Activated T-helper 1 cell treated with anti-CD3 and anti-CD28 coated beads, Interleukin-12 subunit alpha, Interleukin-12 subunit beta, Interleukin-2, Interleukin-4 antibody, amounts not matched to agents 30 ng/mL and 10 ng/mL and 1 ng/mL, durations not matched to agents 14 hours and 24 hours and 36 hours (primary cell): ENCODE measurements at places on chromosomes 3 and 15. TPM values are rescaled to one million over a fixed set of nuclear protein-coding genes. Genes with fewer than 3 reads are reported as not detected.

Gene FEZF2
- total RNA-seq, result not detected in 2 replicates

Gene SLC9C1
- total RNA-seq, result not detected in 2 replicates

Gene LRRC31
- not detected in 2 replicates for total RNA-seq

Gene SPESP1
- total RNA-seq, result 1.2 and 2.4 TPM in 2 replicates

Gene ATP2B2
- not detected in 2 replicates for total RNA-seq

Gene CPNE9
- total RNA-seq, result 0.93 TPM in 1 of 2 replicates, not detected in the other

Gene UBE2Q2
- total RNA-seq, result 20.5 and 20.9 TPM in 2 replicates

Gene SYNPR
- total RNA-seq, result not detected in 2 replicates

DNA sequence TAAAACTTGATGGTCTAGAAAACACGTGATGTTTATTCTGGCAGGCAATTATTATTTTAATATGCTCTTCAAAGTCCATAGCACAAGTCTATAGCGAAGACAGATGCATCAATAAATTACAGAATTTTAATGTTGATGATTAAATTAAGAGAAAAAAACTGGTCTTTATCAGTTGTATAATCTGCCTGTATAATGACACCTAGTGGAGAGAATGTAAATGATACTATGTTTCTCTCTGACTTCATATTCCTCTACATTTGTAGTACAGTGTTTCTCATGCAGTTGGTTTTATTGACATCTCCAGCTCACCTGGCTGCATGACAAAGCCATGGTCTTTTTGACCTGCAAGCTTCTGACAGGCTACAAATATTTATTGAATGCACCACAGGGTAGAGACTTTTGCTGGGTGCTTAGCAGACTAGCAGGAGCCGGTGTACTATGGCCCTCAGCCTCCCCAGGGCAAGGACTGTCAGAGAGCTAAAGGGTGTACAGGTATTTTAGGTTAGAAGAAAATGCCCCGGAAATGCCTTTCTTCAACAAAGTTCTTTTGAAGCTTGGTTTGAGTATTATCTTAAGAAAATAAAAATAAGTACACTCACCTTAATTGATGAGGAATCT is 289.9 kb downstream of the GAP43 start:
- no peaks in the 10 kb centered on the region for H3K27me3 ChIP-seq
- H3K4me3 ChIP-seq, result no peak overlapping the region
- no peak overlapping the region for H3K27ac ChIP-seq
- no peak for DNase-seq
- no peaks in the 10 kb centered on the region for H3K4me1 ChIP-seq

DNA sequence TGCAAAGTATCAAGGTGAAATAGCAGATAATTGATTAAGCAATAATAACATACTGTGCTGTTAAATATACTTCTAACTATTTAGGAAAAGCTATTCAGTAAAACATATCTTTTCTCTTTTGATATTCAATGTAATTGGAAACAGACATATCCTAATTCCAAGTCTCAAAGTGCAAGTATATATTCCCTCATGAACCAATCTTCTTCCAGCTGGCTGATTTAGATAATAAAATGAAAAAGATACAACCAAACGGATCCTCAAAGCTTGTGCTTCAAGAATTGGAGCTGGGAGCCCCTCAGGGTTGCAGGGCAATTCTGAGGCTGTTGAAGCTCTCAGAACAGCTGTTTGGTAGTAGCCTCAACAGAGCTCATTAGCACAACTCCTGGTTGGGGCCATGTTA is 236.6 kb downstream of the ZIC1 start:
- no peak overlapping the region for H3K27ac ChIP-seq
- H3K27me3 ChIP-seq, result no peaks in the 10 kb centered on the region
- no peaks in the 10 kb centered on the region for H3K4me1 ChIP-seq
- no peak for DNase-seq

DNA sequence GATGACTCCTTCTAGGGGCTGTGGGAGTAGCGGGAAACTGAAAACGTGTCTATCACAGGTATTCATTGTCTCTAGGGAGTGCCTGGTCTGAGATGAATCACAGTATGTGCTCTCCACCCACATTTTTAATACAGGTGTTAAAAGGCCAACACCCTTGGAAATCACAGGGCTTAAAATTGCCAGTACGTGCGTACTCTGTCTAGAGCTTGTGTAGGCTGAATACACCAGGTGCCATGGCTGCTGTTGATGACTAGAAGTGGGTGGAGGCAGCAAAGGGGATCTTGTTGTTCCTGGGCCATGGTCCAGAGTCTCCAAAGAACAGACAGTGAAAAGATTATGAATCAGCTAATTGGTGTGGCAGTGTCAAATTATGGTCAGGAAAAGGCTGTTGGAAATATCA is 35.1 kb upstream of the P3H2 start:
- no peaks in the 10 kb centered on the region for H3K36me3 ChIP-seq
- no peaks in the 10 kb centered on the region for H3K27me3 ChIP-seq
- H3K4me3 ChIP-seq, result no peak overlapping the region
- H3K27ac ChIP-seq, result no peak overlapping the region
- DNase-seq, result no peak
- no peaks in the 10 kb centered on the region for H3K4me1 ChIP-seq

DNA sequence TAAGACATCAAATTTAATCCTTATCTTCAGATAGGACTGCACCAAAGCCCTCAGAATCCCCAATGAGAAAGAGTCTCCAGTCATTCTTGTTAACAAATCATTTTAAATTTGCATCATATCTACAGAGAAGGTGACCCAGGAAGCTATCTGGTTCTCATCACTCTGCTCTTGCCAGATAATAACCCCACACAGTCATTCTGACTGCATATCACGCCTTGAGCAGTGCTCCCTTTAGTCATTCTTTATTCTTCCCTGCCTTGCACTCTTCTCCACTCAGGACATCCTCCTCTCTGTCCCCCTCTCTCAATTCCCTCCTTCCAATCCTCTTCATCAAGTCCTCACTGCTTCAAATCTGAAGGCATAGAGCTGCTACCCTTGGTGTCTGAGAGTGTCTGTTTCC is 83.7 kb upstream of the COL6A6 start:
- H3K27me3 ChIP-seq, result no peaks in the 10 kb centered on the region
- H3K4me1 ChIP-seq, result no peaks in the 10 kb centered on the region
- no peaks in the 10 kb centered on the region for H3K36me3 ChIP-seq
- no peak for DNase-seq

GRCh38 chr3:156682501-156682900 is 8.1 kb downstream of the TIPARP start:
- no peaks in the 10 kb centered on the region for H3K27me3 ChIP-seq
- peaks cover 48% of the 10 kb centered on the region for H3K36me3 ChIP-seq
- no peak overlapping the region for H3K4me3 ChIP-seq
- DNase-seq, result no peak

- DNase-seq, result no peak
- H3K36me3 ChIP-seq, result no peaks in the 10 kb centered on the region
- H3K27me3 ChIP-seq, result no peaks in the 10 kb centered on the region
Measured at GRCh38 chr3:79139395-79140068, 628.3 kb downstream of the ROBO1 start.

GRCh38 chr3:142952272-142953193 is 10.9 kb downstream of the PAQR9 start:
- H3K36me3 ChIP-seq, result no peaks in the 10 kb centered on the region
- no peak overlapping the region for H3K4me3 ChIP-seq
- peaks cover 53% of the 10 kb centered on the region for H3K27me3 ChIP-seq
- no peak for DNase-seq
- H3K27ac ChIP-seq, result no peak overlapping the region
- no peaks in the 10 kb centered on the region for H3K4me1 ChIP-seq

GRCh38 chr3:195699860-195700259 is 20.9 kb upstream of the MUC20 start:
- H3K4me3 ChIP-seq, result no peak overlapping the region
- no peak overlapping the region for H3K27ac ChIP-seq
- H3K27me3 ChIP-seq, result no peaks in the 10 kb centered on the region
- DNase-seq, result no peak

DNA sequence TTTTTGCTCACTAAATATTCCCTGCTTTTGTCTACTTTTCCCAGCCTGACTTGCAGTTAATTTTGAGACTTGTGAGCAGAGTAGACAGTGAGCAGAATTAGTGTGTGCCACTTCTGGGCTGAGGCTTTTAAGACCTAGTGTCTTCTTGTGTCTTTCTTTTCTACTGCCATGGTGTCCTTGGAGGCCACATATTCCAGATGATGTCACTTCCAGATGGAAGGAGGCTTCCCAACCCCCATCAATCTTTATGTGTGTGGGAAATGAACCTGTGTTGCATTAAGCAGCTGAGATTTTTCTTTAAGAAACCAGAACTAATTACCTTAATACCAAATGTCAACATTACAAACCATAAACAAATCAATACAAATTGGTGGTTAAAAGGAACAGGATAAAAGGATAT is 774.7 kb upstream of the ROBO1 start:
- DNase-seq, result no peak
- H3K36me3 ChIP-seq, result no peaks in the 10 kb centered on the region
- H3K4me3 ChIP-seq, result no peak overlapping the region
- no peaks in the 10 kb centered on the region for H3K27me3 ChIP-seq
- H3K27ac ChIP-seq, result no peak overlapping the region
- H3K4me1 ChIP-seq, result no peaks in the 10 kb centered on the region

DNA sequence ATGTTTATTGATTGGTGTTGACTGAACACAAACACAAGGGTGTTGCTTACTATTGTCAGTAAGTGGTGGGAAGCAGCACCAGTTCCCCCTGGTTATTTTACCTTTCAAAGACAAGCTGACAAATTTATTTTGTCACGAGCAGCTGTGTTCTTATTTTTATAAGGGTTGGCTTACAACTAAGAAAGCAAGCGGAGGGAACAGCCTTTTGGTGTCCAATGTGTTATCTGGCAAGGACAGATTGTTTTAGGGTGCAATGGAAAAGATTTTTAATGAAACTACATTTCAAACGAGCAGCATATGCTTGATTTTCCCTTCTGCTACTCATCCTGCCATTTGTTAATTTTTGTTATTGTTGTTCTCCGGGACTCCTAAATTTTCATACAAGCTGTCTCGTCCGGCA is 920.6 kb upstream of the CFAP20DC start:
- H3K27me3 ChIP-seq, result no peaks in the 10 kb centered on the region
- no peak for DNase-seq
- H3K4me1 ChIP-seq, result no peaks in the 10 kb centered on the region
- H3K27ac ChIP-seq, result no peak overlapping the region
- H3K4me3 ChIP-seq, result no peak overlapping the region

DNA sequence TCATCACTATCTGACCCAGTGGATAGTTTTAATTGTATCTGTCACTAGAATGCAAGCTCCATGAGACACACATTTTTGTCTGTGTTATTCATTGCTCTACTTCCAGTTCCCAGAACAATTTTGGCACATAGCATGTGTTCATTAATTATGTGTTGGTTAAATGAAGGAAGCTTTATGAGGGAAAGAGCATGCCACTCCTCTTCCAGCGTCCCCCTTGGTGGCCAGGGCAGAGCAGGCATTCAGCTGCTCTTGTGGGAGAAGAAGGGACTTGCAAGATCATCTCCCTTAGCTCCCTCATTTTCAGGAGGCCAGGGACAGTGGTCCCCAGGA is 489 bp upstream of the GALNT15 start:
- H3K27ac ChIP-seq, result no peak overlapping the region
- no peaks in the 10 kb centered on the region for H3K4me1 ChIP-seq
- peaks cover 5% of the 10 kb centered on the region for H3K27me3 ChIP-seq

GRCh38 chr3:16253601-16254000 is 11.1 kb downstream of the DPH3 start:
- H3K4me1 ChIP-seq, result peaks cover 37% of the 10 kb centered on the region
- no peak for DNase-seq
- H3K27me3 ChIP-seq, result no peaks in the 10 kb centered on the region
- H3K4me3 ChIP-seq, result no peak overlapping the region

- H3K4me3 ChIP-seq, result no peak overlapping the region
- DNase-seq, result no peak
- no peak overlapping the region for H3K27ac ChIP-seq
- H3K27me3 ChIP-seq, result peaks cover 11% of the 10 kb centered on the region
Measured at GRCh38 chr15:78739206-78739605, 72.1 kb downstream of the ADAMTS7 start.

DNA sequence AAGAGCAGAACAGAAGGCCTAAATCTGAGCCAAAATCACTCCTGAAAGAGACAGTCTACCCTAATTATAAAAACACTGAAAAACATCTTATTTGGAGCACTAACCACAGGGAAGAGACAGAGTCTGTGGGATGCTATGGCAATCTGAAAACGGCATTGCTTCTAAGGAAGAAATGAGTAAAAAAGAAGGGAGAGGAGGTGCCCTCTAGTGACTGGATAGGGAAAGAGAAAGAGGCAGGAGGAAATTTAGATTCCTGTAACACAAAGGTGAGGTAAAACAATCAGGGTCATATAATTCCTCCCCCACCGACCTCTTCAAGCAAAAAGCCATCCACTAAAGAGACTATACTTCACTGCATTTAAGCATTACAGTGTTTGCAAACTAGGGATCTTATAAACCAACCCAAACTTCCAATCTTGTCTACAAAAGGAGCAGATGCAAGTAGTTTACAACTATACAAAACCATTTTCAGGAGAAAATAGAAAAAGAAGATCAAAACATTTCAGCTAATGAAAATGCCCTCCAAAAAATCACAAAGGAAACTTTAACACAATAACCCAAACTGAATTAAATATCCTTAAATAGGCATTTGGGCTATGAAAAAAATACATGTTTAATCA is 32.6 kb downstream of the HACD2 start:
- H3K27ac ChIP-seq, result no peak overlapping the region
- no peak for DNase-seq
- peaks cover 9% of the 10 kb centered on the region for H3K36me3 ChIP-seq
- H3K4me3 ChIP-seq, result no peak overlapping the region
- H3K27me3 ChIP-seq, result no peaks in the 10 kb centered on the region
- H3K4me1 ChIP-seq, result no peaks in the 10 kb centered on the region

- H3K4me1 ChIP-seq, result peaks cover 60% of the 10 kb centered on the region
- no peak overlapping the region for H3K4me3 ChIP-seq
- peaks cover 27% of the 10 kb centered on the region for H3K36me3 ChIP-seq
- no peaks in the 10 kb centered on the region for H3K27me3 ChIP-seq
Measured at GRCh38 chr15:74865316-74865715, 7.8 kb downstream of the SCAMP2 start.

DNA sequence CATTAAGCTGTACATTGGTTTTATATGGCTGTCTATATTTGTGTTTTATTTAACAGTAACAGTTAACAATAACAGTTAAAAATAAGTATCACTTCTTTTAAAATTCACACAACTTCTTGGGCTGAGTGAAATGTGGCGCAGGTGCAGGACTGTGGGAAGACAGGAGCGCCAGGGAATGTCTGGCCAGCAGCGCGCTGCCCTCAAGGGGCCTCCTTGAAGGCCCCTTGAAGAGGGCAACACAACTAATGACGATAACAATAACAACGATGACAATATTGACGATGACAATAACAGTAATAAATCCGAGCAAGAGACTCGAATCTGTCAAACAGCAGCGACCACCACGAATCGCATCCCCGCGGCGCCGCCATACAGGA is 411 bp upstream of the PPP2R3A start:
- H3K27ac ChIP-seq, result no peak overlapping the region
- no peaks in the 10 kb centered on the region for H3K36me3 ChIP-seq
- no peaks in the 10 kb centered on the region for H3K4me1 ChIP-seq
- H3K27me3 ChIP-seq, result peaks cover 31% of the 10 kb centered on the region
- no peak for DNase-seq

GRCh38 chr3:162994165-162994564 is 1497.6 kb downstream of the OTOL1 start:
- no peaks in the 10 kb centered on the region for H3K36me3 ChIP-seq
- H3K4me1 ChIP-seq, result no peaks in the 10 kb centered on the region
- no peak for DNase-seq
- H3K4me3 ChIP-seq, result no peak overlapping the region
